ENCODE measurements at places on chromosomes 1 and 21.

DNA sequence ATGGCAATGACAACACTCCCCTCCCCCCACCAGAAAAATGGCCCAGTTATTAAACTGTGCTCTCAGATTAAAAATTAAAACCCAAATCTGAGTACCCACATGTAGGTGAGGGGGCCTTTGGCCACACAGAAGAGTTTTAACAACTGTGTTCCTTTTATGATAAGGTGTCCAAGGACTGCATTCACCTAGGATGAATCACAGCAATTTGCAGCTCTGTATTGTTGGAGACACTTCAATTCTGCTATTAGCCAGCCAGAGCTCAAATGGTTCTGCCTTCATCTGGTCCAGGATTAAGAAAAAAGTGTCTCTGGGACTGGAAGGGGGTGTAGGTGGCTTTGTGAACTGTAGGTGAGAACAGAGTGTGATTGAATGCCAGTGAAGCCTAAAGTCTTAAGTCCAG lies 43.3 kb upstream of the DIRAS3 start:
- DNase-seq = no peak

DNA sequence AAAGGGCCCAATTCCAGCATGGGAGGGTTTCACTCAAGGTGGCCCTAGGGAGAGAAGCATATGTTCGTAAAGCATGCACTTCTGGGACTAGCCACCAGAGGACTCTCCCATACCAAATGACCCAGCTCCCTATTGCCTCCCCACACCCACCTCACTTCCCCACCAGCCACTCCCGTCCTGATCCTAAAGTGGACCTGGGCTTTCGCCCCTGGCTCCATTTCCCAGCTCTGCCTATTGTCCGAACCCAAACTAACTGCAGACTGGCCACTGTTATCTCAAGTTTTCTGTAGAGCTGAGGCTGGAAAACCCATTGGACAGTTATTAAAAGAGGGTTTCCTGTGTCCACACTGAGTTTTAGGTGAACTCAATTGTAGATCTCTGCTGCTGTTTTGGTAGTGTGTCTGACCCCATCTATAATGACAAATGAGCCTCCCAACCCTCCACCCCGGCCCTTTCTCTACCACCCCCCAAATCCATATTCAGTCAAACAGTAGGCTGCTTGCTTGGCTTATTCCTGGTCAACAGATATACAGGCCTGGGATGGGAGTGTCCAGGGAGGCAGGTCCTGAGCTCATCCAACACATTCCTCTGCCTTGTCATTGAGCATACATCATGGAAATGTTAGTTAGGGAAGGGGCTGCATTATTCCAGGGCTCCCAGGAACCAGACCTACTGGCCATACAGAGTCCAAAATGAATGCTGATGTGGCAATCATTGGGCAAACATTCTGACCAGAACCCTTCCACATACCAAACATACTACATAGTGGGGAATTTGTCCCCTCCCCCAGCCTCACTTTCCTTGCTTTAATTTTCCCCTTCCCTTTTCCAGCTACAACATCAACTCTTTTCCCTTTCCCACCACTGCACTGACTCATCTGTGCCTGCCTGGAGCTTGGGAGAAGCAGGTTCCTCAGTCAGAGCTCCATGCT lies 59.2 kb downstream of the ABCA4 start:
- peak; percentile 91 for DNase-seq

- DNase-seq = no peak
Measured at GRCh38 chr1:25896266-25896665, 10.0 kb downstream of the STMN1 start.

DNA sequence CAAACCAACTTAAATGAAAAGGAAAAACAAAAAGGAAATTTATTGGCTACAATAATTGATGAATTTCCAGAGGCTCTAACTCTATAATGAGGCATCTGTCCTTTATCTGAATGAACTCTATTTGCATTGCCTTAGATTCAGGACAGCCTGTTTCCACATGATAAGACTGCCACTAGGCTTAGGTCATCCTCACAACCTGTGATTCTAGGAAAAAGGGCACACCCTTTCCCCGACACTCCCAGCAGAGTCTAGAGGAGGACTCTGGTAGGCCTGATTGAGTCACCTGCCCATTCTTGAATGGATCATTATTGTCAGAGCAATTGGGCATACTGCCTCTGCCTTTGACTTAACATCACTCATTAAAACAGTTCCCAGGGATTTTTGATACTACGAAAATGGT lies 262.8 kb downstream of the TPR start:
- DNase-seq = no peak

DNA sequence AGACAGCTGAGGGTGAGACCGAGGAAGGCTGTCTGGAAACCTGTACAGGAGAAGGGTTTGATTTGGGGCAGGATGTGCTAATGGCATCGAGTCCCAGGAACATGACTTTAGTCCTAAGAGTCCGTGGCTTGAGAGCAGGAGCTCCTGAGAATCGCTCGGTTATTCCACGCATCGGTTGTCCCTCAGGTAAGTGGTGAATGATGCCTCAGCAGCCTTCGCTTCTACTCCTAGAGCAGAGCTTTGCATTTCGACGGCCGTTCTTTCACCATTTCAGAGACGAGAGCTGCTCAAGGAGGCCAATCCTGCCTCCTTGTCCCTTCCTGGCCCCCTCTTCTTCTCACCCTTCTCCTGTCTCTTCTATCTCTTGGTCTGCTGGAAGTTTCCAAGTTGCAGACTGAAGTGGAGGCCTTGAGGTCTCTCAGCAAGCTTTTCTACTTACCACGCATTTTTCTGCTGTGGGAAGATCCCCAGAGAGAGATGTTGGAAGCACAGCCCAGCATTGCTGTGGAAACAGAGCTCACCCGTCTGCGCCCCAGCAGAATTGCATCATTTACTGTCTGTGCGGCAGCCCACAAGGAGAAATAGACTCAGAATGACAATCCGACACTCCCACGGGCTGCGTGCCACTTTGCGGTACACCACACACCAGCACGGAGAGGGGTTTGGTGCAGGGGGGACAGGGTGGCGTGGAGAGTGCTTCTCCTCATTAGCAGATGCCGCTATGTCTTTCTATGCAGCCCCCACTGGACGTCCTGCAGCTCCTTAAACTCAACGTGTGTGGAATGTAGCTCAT lies 270.7 kb upstream of the C1orf174 start:
- no peak for DNase-seq

DNA sequence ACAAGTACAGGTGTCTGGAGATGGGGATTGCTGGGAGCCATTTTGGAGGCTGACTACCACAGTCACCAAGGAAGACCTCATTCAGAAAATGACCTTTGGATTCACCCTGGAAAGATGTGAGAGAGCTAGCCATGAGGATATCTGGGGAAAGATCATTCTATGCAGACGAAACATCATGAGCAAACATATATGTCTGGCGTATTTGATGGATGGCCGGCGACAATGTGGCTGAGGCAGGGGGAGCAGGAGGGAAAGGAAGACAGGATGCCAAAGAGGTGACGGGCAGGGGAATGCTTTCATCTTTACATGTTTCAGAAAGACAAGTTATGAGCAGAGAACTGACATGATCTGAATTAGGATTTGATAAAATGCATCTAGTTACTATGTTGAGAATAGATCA lies 61.5 kb upstream of the SOX13 start:
- no peak for DNase-seq
